ENCODE measurements at places on chromosomes 2 and 18.
A peak's percentile ranks its signal among the peaks of the same experiment; 100 is the strongest.

DNA sequence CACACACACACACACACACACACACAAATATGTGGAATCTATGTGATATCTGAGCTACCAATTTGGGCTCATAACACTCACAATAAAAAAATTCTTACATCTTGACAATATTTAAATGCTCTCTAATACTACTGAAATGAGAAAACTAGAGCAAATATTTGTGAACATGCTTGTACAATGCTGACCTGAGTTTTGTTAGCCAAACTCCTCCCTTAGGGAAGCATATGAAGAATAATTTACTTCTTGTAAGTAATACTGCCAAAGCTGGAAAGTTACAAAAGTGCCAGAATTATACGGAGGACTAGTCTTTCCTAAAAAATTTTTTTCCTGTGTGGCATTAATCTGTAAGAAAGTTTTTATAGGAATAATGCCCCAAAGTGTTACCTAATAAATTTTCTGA, 18.5 kb downstream of the MBD2 start:
- no peak for DNase-seq

- no peak for DNase-seq
These were observed 335 bp downstream of the TRAK2 start for GRCh38 chr2:201450954-201451291.

DNA sequence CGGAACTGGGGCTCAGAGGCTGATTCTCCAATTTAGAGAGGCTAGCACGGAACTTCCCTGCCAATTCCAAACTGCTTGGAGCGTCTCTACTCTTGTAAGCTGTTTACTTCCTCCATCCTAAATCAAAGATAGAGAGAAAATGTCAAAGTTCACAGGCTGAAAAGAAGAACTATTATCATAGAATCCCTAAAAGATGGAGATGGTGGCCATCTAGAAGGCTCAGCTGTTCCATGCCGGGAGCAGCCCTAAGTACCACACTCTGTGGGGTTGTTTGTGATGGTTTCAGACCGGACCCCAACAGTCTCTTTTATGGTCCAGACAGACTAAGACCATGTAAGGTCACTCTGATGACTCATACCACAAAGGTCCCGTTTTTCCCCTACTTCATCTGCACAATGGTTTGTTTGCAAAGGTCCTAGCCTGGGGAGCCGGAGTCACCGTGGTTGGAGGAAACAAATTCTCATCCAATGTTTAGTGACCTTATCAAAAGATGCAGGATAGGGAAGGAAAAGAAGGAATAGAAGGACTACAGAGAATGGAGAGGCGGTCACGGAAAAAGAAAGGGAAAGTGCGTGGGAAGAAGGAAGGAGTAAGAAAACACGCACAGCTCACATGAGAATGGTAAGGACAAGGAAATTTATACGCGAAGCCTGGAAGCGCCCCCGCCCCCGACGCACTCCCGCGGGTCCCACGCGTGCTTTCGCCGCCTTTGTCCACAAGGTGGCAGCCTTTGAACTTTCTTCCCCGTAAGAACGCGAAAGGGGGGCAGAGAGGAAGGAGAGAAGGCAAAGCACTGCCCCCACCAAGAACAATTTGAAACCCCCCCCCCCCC, 453 bp upstream of the ANTXR1 start:
- peak; percentile 53 for DNase-seq

GRCh38 chr2:237012004-237012403, 73.7 kb upstream of the COPS8 start:
- no peak for DNase-seq

DNA sequence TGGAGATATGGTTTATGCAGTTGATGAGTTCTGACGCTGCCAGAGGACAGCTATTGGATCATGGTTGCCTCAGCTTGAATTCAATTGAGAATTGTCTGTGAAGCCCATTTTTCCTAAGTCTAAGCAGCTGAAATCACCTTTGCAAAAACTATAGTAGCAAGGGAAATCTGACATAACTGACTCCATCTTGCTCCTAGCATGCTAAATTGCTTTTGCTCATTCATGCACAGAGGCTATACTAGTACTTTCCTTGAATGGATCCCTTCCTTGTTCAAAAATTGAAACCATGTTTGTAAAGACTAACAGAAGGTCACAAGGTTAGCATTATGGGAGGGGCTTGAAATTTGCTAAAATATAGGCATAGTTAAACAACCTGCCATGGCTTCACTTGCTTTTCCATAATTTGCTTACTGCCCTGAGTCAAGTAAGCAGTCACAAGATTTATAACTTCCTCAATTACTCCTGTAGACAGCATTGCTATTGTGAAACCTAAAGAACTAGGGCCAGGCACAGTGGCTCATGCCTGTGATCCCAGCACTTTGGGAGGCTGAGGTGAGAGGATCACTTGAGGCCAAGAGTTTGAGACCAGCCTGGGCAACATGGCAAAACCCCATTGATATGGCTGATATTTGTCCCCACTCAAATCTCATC, 41.2 kb downstream of the CHRNA1 start:
- no peak for DNase-seq

DNA sequence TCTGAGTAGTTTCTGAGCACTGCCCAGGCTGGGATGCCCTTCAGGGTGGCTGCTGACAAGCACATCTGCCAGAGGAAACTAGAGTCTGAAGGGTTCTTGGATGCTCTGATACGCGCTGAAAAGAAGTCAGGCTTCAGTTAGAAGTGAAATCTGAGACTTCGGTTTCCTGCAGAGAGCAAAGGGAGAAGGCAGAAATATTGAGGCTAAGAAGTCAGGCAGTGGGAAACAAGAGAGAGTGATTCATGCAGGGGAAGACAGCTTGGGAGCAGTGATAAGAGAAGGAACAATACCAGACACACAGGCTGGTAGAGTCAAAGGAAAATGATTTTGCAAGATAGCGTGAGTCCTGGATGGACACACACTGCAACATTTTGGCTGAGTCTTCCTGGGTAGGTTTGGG, 51.0 kb upstream of the BOD1L2 start:
- no peak for DNase-seq

DNA sequence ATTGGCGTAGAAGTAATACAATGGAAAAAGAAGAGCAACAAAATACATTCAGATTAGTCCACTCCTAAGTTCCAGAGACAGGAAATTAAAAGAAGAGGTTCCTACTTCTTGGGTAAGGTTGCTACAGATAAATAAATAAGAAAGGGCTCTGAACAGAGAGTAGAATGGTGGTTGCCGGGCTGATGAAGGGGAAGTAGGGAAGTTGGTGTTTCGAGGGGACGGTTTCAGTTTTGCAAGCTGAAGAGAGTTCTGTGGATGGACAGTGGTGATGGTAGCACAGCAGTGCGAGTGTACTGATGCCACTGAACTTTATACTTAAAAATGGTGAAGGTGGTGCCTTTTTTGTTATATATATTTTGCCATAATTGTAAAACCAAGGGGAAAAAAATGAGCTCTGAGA, 48.2 kb downstream of the CABYR start:
- no peak for DNase-seq

DNA sequence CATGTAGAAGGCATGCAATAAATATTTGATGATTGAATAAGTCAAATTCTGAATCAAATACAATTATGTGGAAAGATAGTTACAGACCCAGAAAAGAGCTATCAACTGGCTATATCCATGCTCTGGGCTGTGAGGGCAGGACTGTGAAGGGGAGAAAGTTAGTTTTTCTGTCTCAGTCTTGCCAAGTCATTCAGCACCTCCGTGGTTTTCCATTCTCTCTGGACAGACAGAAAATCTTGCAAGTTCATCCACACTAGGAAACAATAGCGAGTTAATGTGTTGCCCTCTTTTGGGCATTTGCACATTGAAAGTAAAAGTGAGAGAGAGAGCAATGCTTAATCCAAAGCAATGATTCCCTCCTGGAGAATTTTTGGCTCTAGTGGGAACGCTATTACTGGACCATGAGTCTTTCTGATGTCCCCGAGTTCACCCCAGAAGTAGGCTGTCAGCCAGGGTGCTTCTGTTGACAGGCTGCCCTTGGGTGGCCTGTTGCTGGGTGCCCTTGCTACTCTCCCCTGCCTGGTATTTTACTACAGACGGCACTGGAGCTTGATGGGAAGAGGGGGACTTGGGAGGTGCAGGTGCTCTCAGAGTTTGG, 238.3 kb downstream of the LOXHD1 start:
- DNase-seq = no peak

- no peak for DNase-seq
These were observed 34.6 kb downstream of the IAH1 start for GRCh38 chr2:9508931-9509330.

DNA sequence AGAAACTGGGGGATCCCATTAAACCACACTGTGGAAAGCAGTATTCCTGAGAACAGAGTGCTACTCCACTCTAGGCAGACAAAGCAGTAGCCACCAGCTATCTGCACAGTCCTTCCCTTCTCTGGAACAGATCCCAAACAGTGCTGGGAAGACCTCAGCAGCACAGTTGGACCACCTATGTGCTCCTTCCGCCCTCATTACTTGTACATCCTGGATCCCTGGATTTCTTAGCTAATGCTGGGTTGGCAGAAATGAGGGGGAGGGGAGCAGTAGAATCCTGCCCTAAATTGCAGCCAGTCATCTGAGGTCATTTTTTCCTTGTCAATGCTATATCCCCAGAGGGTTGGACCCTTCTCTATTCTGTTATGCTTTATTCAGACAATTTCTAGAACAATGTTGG, 13.8 kb upstream of the MALT1 start:
- DNase-seq = no peak

DNA sequence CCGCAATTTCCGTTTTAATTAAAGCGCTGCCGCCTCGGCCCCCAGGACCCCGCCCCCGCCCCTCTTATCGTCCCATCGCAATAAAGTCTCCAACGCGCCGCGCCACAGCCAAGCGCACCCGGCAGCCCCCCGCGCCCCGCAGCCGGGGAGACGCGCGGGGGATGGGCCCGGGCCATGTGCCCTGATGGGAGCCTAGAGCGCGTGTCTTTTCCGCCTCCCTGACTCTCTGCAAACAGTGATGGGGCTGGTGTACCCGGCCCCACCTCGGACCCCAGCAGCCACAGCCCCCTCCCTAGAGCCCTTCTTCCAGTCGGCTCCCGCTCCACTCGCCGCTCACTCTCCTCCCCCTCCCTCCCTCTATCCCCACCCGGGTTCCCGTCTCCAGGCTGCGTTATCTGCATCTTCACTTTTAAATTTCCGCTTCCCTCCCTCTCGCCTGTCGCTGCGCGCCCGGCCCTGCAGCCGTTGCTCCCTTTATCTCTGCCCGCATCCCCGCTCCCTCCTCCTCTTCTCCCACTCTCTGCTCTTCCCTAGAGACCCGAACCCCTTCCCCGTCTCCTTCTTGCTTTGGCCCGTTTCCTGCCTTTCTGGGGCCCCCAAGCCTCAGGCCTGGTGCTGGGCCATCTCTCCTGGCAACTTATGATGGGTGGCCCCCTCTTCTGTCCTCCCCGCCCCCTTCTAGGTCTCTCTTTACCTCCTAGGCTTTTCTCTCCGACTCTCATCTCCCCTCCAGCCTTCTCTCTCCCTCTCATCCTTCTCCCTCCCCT, 524 bp upstream of the FEV start:
- no peak for DNase-seq

GRCh38 chr18:60060578-60060977, 160.8 kb downstream of the PMAIP1 start:
- DNase-seq = no peak

DNA sequence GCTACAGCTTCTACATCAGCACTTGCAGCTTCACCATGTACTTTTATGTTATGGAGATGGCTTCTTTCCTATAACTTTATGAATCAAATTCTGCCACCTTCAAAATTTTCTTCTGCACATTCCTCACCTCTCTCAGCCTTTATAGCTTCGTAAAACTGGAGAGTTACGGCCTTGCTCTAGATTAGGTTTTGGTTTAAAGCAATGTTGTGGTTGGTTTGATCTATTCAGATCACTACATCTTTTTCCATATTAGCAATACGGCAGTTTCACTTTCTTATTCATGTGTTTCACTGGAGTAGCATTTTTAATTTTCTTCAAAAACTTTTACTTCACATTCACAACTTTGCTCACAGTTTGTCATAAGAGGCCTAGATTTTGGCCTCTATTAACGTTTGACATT, 242.9 kb upstream of the GYPC start:
- DNase-seq = no peak

- peak; percentile 61 for DNase-seq
These were observed 35.2 kb downstream of the ST3GAL5 start for GRCh38 chr2:85853499-85854165.

DNA sequence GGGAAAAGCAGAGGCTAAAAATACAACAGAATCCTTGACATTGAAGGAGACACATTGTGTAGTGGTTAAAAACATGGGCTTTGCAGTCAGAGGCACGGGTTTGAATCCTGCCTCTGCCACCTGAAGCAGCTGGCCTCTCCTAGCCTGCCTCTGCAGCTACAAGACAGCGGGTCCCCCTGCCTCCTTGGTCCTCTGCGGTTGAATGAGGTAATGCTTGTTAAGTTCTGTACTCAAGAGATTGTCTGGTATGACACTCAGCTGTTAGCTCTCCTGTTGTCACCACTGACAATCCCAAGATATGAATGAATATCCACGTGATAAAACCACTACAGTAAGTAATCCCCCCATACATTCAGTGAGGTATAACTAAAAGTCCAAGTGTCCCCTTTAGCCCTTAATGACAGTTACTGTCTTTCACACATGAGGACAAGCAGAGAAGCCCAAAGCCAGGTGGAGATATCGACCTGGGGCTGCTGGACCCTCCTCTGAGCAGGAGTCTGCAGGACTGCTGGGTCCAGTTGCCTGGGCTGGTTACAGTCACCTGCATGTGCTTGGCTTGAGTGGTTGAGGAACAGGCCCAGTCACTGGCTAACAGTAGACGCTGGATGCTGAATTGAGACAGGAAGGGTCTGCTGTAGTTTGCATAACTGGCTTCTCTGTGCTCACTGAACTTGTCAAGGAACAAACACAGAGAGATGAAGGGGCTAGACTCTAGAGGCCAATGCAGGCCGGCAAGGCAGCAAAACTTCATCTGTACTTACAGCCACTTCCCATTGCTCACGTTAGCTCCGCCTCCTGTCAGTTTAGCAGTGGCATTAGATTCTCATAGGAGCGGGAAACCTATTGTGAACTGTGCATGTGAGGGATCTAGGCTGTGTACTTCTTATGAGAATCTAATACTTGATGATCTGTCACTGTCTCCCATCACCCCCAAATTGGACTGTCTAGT, 85.5 kb downstream of the TGFA start:
- no peak for DNase-seq

GRCh38 chr18:61856678-61857077, 36.1 kb downstream of the RNF152 start:
- DNase-seq = no peak

DNA sequence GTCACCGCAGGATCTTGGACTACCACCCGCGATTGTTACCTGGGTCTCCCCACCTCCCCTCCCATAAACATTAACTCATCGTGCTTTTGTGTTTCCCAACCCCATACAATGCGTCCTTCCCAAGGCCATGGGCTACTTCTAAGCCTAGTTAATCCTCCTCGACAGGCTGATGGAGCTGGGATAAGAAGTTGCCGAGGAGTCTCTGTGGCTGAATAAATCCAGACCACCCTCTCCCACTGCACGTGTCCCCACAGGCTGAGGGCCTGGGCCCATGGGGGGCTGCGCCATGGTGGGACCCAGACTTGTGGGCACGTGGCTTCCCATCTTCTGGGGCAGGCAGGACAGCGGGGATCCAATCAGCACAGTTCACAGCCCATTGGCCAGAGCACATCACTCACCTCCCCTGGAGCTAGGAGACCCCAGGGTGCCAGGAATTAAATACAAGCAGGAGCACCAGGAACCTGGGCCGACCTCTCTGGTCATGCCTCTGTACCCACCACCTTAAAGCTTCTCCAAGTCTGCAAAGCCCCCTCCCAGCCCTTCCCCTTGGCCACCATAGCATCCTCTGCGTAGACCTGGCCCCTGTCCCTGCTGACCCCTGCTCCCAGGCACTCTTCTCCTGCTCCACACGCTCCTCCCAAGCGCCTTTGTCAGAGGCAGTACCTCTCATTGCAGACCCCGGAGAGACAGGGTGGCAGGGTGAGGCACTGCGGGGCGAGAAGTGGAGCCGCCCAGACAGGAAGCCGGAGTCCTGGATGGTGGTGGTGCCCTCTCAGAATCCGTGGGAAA, 51.0 kb upstream of the ID2 start:
- no peak for DNase-seq

All from activated naive CD4-positive, alpha-beta T cell treated with anti-CD3 and anti-CD28 coated beads for 36 hours (primary cell).